ENCODE measurements at places on chromosomes 11 and 22.

DNA sequence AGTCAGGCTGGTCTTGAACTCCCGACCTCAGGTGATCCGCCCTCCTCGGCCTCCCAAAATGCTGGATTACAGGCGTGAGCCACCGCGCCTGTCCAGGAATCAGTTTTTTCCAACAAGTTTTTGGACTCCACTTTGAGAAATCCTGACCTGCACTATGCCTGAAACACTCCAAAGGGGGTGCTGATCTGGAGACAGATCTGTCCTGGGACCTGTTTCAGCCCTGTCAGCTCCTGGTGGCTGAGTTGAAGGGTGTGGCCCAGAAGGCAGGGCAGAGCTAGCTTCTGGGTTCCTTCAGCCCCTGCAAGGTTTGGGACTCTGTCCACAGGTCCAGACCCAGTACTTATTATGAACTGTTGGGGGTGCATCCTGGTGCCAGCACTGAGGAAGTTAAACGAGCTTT lies 1.2 kb downstream of the DNAJC4 start:
- DNase-seq: no peak

DNA sequence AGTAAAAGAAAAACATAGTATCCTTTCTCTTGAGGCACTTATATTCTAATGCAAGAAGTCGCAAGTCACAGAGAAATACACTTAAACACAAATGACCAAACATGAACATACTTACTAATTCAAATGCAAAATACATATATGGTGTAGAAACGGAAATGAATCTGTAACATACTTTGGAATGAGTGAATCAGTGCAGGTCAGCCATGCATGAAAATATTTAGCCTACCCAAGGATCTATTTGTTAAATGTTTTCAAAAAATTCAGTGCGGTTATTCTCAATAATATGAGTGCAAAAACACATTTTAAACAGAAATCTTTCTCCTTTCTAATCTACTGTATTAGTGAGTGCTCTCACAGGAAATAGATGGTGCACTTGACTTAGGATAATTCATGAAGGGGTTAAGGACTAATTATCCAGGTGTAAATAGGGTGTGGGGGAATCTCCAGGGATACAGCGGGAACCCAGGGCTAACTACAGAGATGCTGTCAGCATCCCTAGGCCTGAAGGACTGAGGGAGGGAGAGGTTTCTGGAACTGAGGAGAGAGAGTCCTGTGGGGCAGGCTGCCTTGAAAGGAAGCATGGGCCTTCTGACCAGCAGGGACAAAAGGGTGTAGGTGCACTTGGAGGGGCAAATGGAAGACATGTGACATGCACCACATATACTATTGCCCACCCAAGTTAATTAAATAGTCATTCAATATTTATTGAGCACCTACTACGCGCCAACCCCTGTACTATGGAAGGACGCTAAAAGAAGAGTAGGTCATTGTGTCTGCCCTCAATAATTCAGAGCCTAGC lies 139.2 kb downstream of the MAML2 start:
- no peak for DNase-seq

GRCh38 chr22:39620924-39621690 lies 50.6 kb downstream of the CACNA1I start:
- DNase-seq: no peak

DNA sequence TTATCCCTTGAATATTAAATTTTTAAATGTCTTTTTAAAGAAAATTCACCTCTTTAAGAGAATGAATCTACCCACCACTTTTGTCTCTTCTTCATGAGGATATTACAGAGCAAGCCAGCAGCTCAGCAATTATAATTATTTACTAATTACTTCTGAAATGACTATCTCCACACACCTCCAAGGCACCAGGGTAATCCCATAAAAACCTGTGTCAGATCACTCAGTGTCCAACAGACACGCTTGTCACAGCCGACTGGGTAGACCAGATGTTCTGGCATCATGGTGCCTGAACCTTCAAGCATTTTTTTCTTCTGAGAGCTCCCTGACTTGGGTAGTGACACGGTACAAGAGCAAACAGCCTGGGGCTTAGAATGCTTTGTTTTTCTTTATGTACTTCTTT lies 61.4 kb downstream of the EFCAB6 start:
- peak; percentile 15 for DNase-seq

GRCh38 chr11:119362741-119363080 lies 16.2 kb upstream of the MFRP start:
- no peak for DNase-seq

DNA sequence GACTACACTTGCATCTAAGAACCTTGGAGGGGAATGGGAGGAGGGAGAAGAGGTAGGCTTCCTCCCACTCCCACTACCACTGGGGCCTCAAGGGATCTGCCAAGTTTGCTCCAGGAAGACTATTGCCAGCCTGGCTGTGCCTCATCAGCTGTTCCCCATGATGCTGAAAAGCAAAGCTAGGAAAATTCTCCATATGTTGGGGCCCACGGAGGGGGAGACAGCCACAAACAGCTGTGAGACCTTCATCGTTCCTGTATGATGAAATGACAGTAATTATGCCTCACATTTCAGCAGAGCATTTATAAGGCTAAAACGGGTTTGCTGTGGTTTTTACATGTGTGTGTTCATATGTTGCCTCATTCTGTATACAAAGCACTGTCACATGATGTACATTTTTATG lies 6.7 kb downstream of the DSCAML1 start:
- DNase-seq: no peak

GRCh38 chr11:118914987-118915386 lies 10.7 kb downstream of the BCL9L start:
- DNase-seq: no peak

DNA sequence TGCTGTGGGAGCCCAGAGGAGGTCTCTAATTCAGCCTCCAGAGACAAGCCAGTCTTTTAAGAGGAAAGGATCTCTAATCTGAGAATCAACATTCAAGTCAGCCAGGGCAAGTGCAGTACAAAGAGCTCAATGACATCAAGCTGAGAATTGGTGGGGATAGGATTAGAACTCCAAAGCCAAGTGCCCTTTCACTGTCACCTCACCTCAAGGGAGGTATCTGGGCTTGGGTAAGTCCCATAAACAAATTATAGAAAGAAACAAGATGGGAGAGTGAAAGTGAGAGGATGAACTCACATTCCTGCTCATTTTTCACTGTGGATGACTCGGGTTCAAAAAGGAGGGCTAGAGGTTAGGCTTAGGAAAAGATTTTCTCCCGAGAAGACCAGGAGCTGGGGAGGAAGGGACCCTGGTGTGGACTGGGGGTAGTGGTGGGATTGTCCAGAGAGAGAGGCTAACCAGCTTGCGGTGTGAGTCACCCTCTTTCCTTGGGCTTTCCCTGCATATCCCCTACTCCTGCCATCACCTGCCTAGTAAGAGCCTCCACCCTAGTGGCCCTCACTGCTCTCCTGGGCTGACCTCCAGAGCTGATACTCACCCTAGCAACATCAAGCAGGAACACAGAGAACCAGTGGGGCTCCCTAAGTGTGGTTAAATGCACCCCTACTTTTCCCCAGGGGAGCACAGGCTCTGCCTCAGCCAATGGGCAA lies 70.4 kb downstream of the RRM1 start:
- DNase-seq: no peak

- DNase-seq: no peak
These were observed 486.8 kb downstream of the NTM start for GRCh38 chr11:131857246-131857645.

DNA sequence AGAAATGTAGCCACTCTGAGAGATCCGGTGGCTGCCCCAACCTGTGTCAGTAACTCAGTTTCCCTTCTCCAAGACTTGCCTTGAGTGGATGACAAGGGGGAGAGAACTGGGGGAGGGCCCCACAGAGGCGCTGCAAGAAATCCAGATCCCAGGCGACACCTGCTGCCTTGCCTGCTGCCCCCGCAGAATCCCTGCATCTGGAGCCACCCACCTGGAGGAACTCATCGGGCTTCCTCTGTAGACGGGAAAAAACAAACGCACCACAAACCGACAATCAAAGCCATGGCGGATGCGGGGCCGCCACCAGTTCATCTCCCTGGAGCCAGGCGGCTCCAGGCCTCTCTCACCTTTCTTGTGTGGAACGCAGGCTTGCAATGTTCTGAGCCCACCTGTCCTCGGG lies 40.2 kb downstream of the MACROD1 start:
- no peak for DNase-seq

DNA sequence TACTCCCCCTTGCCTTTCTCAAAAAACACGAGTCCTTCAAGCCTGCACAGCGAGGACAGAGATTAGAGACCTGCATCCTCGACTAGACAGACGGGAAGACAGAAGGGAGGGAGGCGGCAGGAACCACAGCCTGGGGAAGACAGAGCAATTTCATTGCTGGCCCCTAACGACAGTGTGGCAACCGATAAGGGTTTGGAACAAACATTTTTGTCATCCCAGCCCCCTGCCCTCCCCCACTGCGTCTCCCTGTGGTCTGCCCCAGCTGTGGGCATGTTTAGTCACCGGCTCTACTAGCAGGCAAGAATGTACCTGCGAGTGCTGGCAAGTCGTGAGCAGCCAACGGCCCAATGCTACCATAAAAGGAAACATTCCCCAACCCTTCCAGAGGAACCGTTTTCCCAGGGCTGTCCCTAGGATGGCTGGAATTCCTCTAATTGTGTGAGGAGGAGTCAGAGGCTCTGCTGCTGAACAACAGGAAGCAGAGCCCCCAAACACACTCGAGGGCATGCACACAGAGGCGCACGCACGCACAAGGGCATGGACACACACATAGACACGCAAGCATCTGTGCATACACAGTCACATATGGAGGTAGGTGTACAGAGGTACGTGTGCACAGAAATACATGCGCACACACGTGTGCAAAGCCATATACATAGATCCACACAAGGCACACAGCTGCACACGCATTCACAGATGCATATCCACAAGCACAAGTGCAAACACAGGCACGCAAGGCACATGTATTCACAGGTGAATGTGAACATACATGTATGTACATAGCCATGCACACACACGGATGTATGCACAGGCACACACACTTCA lies 58.3 kb downstream of the MYH9 start:
- DNase-seq: no peak

All from GM18507 (cell line).